Naive B cell (primary cell): ENCODE measurements at places on chromosomes 1 and 21.

DNA sequence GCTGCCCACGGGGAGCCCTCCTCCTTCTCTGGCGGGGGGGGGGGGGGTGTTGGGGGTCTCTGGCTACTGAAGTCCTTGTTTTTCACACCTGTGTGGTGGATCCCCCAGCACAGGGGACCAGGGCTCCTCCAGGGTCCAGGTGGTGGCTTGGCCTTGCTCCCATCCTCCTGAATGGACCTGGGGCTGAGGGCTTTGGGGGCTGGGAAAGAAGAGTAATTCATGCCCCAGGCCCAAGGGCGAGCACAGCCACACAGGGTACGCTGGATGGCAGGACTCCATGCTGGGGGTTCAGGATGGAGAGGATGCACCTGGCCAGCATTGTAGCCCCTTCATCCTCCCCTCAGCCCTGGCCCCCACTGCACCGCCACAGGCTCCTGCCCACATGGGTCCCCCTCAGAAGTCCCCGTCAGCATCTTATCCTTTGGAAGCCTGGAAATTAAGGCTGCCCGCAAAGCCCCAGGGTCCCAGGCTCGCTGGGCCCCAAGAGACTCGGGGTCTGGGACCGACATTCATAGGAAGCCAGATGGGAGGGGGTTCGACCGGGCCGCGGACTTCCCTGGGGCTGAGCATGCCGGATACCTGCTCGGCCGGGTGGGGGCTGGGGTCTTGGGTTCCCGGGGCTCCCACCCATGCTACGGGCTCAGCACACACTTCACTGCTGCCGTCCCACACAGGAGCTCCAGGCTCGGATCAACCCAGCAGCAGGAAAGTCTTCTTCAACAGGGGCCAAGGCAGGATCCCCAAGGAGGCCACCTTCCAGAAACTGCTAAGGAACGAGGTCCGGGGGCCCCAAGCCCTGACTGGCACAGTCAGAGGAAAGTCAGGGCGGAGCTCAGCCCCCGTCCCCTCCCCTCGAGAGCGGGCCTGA lies 49.0 kb upstream of the ACTRT2 start:
- DNase-seq: no peak

DNA sequence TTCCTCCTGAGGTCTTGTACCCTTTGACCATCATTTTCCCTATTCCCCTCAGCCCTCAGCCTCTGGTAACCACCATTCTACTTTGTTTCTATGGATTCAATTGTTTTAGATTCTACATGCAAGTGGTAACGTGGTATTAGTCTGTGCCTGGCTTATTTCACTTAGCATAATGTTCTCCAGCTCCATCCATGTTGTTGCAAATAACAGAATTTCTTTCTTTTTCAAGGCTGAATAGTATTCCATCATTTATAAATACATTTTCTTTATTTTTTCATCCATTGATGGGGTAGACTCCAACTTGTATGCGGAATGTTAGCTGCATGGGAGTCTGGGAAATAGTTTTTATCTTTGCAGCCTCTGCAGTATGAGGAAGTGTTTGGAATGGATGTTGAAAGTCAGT lies 26.3 kb upstream of the TMEM54 start:
- no peak for DNase-seq

GRCh38 chr1:98086796-98087441 lies 166.1 kb upstream of the DPYD start:
- DNase-seq: no peak

DNA sequence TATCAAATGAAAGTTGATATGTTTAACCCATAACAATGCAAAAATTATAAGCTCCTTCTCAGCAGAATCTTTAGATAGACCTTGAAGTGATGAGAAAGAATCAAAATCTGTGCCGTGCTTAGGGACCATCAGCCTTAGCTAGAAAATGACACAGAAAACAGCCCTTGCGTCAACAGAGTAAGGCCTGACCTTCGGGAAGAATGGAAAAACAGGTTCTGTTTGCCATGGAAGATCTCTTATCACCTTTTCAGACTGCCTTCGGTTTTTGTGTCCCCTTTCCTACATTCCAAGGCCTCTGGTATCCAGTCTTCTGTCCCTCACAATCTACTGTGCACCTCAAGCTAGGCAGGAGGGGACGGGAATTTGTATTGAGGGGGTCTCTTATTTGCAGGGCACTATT lies 37.6 kb upstream of the DPT start:
- no peak for DNase-seq

GRCh38 chr21:39850333-39850732 lies 16.9 kb upstream of the PCP4 start:
- DNase-seq: no peak

DNA sequence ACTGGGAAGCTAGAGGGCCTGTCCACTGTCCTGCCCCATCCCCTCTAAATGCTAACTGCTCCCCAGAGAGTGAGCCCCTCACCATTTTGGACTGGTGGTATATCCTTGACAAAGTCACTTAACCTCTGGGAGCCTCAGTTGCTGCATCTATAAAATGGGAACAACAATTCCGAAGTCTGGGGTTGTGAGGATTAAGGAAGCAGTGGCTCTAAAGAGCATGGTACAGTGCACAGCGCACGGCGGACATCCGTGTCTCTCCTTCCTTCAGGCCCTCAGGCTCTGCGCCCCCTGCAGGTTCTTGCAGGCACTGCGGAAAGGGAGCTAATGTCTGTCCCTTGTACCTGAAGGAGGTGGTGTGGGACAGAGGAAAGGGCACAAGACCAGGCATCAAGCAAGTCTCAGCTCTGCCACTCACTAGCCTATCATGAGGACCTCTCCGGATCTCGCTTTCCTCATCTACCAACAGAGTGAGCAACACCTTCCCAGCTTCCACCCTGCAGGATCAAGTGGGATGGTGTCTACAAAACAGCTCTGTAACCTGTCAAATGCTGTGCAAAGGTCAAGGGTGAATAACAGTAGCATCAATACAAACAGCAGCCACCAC lies 20.1 kb downstream of the ECE1 start:
- peak; percentile 75 for DNase-seq

DNA sequence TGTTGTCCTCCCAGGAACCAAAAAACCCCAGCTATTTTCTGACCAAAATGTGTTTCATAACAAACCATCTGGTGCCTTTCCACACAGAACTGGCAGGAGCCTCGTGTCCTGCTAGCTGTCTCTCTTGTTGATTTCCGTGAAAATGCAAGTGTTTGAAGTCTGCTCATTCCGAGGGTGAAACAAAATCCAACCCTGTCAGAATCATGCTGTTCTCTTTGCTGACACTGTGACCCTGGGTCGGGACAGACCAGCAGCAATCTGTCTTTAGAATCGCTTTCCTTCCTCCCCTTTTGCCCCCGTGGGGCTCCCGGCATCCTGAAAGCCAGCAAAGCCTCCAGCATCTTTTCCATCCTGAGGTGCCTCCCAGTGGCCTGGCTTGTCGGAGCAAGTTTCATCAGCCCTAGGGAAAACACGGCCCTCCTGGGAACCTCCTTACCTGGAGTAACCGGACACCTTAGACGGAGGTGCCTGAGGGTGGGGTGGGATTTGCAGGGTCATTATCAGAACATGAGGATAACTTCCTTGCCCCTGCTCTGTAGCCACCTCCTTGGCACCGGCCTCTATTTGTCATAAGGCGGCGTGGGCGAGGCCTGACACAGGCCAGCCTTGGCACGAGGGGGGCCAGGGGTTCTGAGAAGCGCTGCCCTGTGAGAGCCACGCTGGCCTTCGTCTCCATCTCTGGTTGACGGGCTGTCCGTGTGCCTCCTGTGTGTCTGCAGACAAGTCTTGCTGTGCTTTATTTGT lies 24.9 kb downstream of the LDLRAP1 start:
- DNase-seq: no peak

DNA sequence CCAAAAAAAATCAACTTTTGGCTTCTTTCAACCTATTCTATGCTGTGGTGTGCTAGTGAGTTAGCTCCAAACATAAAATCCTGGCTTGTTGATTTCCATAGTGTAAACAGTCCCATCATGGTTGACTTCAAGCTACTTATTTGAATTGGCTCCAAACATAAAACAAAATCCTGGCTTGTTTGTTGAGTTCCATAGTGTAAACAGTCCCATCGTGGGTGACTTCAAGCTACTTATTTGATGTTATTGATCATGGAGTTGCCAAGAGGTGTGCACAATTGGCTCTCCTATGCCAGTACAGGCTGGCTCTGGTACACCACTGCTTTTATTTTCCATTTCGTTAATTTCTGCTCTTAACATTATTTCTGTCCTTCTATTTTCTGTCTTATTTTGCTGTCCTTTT lies 1.8 kb upstream of the COA6 start:
- no peak for DNase-seq

- no peak for DNase-seq
Observed at GRCh38 chr1:157157501-157158190, 19.5 kb upstream of the ETV3 start.

DNA sequence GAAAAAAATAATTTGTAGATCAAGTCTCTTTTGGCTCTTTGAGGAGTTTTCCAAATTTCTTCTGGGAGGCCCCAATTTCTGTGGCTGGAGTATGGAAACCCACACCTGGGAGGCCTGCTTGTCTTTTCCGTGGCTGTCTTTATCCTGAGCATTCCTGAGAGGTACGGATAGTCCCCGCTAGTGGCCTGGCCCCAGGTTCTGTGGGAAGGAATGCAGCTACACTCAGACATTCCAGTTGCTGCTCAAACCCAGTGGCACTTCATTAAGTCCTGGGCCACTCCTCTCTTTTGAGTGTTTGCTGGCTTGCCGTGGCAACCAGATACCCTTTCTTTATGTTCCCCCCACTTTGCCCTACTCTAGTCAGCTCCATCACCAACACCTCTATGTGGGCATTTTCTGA lies 310.4 kb downstream of the ASTN1 start:
- DNase-seq: no peak

GRCh38 chr21:45056296-45056904 lies 18.0 kb upstream of the ADARB1 start:
- no peak for DNase-seq

GRCh38 chr1:161350671-161351070 lies 17.0 kb downstream of the CFAP126 start:
- no peak for DNase-seq

- no peak for DNase-seq
Observed at GRCh38 chr1:47340227-47340626, 6.6 kb downstream of the CMPK1 start.

DNA sequence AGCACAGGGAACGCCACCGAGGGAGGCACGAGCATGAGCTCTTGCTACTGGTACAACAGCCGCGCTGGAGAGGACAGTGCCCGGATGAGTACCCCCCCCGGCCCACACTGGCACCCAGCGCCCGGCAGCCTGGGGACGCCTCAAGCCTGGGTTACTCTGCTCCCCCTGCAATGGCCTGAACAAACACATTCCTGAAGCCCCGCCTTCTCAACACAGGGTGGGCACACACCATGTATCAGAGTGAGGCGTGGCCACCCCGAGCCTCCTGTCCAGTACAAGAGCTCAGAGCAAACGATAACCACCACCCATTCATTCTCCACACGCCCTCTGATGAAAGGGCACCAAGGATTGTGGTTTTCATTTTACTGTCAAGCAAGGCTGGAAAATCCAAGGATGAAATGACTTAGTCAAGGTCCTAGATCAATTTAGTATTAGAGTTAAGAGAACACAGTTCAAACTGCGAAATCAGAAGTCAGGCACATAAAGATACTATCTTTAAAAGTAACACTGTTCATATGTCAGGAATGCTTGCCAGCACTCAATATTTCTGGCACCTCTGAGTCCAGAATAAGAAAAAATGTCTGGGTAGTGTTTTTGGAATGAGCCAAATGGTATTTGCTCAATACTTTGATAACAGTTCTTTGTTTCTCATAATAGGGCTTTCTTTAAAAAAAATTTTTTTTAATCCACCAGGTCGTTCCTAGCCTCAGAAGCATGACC lies 22.0 kb downstream of the UBE2G2 start:
- DNase-seq: no peak

- peak; percentile 28 for DNase-seq
Observed at GRCh38 chr1:84700070-84700469, 9.8 kb upstream of the SSX2IP start.

- DNase-seq: no peak
Observed at GRCh38 chr1:178262120-178262500, 168.2 kb downstream of the RASAL2 start.

DNA sequence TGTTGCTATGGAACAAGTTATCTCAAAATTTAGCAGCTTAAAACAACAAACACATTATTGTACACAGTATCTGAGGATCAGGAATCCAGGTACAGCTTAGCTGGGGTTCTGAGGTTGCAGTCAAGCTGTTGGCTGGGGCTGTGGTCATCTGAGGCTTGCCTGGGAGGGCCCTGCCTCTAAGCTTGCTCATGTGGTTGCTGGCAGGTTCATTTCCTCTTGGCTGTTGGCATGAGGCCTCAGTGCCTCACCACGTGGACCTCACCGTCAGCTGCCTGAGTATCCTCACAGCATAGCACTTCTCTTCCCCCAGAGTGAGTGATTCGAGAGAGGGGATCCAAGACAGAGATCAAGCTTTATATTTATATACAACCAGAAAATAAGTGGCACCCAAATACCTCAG lies 18.6 kb downstream of the NTPCR start:
- DNase-seq: no peak

DNA sequence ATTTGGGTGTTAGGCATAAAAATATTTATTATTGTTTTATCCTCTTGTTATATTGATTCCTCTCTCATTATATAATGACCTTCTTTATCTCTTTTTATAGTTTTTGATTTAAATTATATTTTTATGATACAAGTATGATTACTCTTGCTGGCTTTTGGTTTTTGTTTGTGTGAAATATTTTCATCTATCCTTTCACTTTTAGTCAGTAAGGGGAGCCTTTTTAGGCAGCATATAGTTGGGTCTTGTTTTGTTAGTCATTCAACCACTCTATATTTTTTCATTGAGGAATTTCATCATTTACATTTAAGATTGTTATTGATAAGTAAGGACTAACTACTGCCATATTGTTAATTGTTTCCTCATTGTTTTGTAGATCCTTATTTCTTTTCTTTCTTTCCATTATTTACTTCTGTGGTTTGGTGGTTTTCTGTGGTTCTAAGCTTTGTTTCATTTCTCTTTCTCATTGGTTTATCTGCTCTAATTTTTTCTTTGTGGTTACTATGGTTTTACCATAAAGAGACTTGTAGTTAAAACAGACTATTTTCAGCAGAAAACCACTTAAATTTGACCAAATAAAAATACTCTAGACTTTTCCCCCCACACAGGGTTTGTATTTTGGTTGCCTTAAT lies 593.1 kb downstream of the NUF2 start:
- DNase-seq: no peak

- no peak for DNase-seq
Observed at GRCh38 chr1:200042552-200043335, 15.2 kb downstream of the NR5A2 start.

- no peak for DNase-seq
Observed at GRCh38 chr21:25756190-25756932, 21.6 kb downstream of the GABPA start.

DNA sequence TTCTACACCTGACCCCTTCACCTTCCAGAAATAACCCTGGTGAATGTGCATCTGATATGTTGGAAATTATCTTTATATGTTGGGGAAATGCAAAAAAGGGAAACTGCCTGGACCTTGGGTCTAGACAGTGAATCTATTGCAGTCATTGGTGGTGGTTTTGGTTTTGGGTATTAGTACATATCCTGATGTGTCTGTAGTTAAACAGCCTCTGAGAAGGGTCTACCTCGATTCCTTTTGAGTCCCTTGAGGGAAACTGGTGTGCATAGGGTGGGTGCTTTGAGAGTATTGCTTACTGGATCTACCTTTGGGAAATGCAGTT lies 127.3 kb upstream of the KIAA0040 start:
- no peak for DNase-seq

GRCh38 chr1:61337037-61337436 lies 254.7 kb downstream of the NFIA start:
- DNase-seq: no peak
